GM23338 (cell line): ENCODE measurements at places on chromosomes 2 and 18.

- H3K27me3 ChIP-seq, result no peaks in the 10 kb centered on the region
- no peaks in the 10 kb centered on the region for H3K36me3 ChIP-seq
- no peak for DNase-seq
- no peak overlapping the region for H3K4me3 ChIP-seq
Measured at GRCh38 chr18:36905571-36905970, 76.6 kb downstream of the KIAA1328 start.

- H3K27me3 ChIP-seq, result no peaks in the 10 kb centered on the region
- no peak overlapping the region for H3K4me3 ChIP-seq
- no peaks in the 10 kb centered on the region for H3K36me3 ChIP-seq
- DNase-seq, result no peak
Measured at GRCh38 chr2:43269706-43270105, 43.3 kb upstream of the ZFP36L2 start.

- H3K36me3 ChIP-seq, result no peaks in the 10 kb centered on the region
- no peaks in the 10 kb centered on the region for H3K27me3 ChIP-seq
- H3K4me1 ChIP-seq, result no peaks in the 10 kb centered on the region
- no peak overlapping the region for H3K27ac ChIP-seq
- no peak overlapping the region for H3K4me3 ChIP-seq
Measured at GRCh38 chr2:36606925-36607324, 9.0 kb upstream of the FEZ2 start.

DNA sequence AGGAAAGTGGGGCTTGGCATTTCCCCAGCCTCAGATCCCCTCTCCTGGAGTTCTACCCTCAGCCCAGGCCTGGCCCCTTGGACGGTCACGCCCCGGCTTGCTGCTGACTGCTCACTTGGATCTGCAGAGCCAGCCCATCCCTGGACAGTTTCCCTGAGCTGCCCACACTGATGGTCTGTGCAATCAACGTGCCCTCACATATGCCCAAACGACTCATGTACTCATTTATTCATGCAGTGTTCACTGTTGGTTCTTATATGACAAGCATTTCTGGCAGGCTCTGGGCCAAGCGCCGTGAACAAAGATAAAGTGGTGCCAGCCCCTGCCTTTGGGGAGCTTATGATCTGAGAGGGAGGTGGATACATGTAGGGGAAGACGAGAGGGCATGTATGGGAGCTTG is 20.3 kb upstream of the GLI2 start:
- no peak overlapping the region for H3K4me3 ChIP-seq
- H3K27ac ChIP-seq, result no peak overlapping the region
- H3K36me3 ChIP-seq, result no peaks in the 10 kb centered on the region; the same call in 1 of the 2 replicates

- no peak overlapping the region for H3K27ac ChIP-seq
- H3K4me1 ChIP-seq, result peaks cover 15% of the 10 kb centered on the region
- H3K36me3 ChIP-seq, result no peaks in the 10 kb centered on the region
- no peaks in the 10 kb centered on the region for H3K27me3 ChIP-seq
Measured at GRCh38 chr2:29719639-29720038, 201.7 kb downstream of the ALK start.

DNA sequence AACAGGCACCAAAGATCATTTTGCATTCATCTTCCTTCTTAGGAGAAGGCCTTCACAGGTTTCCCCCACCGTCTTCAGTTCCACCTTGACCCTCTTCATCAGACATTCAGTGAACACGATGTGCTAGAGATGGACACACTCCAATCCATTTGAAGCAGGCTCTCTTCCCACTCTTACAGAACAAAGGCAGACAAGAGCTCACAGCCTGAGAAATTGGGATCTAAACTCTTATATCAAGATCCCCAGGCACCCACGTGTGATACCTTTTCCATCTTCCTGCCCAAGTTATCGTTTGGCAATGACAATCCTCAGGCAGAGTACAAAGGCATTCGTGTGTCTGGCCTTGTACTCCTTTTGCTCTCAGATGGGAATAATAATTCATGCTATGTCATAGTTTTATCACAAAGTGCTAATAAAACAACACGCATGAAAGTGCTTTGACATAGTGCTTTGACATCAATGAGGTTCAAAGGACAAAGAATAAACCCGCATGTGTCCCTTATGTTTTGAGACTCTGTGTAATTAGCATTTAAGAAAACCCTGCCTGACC is 369.3 kb upstream of the KLHL29 start:
- peaks cover 6% of the 10 kb centered on the region; the same call in 1 of the 2 replicates for H3K4me1 ChIP-seq
- H3K4me3 ChIP-seq, result no peak overlapping the region
- no peaks in the 10 kb centered on the region for H3K36me3 ChIP-seq
- DNase-seq, result no peak

DNA sequence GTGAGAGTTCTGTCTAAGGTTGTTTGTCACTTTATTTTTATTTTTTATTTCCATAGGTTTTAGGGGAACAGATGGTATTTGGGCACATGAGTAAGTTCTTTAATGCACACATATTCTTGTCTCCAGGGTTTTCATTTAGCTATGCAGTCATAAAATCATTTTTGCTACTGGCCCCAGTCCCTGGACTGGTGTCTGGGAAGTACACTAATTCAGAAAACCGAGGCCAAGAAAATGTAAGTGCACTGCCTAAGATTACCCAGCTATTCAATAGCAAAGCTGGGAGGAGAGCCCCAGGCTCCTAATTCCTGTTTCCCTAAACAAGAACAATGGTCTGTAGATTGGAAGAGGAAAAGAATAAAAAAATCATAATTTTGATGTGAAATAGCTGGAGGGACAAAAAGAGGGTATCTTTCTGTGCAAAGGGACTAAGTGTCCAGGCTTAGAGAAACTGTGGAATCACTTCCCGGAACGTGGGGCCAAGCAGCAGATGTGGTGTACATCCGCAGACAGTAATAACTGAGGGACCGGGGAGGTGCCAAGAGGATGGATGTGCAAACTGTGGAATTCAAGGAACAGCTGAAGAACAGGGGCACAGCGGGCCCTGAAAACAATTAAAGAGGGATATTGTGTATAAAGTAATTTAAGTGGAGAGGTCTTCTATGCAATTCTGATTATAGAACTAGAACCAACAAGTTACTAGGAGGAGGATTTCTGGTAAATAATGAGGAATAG is 236.3 kb downstream of the ACKR3 start:
- no peak overlapping the region for H3K27ac ChIP-seq
- no peaks in the 10 kb centered on the region for H3K27me3 ChIP-seq
- no peak overlapping the region for H3K4me3 ChIP-seq
- H3K4me1 ChIP-seq, result no peaks in the 10 kb centered on the region
- H3K36me3 ChIP-seq, result no peaks in the 10 kb centered on the region
- DNase-seq, result no peak

GRCh38 chr2:190948671-190949070 is 65.3 kb downstream of the STAT1 start:
- no peaks in the 10 kb centered on the region for H3K27me3 ChIP-seq
- H3K4me1 ChIP-seq, result peaks cover 9% of the 10 kb centered on the region; the same call in 1 of the 2 replicates
- H3K36me3 ChIP-seq, result no peaks in the 10 kb centered on the region
- DNase-seq, result no peak
- no peak overlapping the region for H3K4me3 ChIP-seq

DNA sequence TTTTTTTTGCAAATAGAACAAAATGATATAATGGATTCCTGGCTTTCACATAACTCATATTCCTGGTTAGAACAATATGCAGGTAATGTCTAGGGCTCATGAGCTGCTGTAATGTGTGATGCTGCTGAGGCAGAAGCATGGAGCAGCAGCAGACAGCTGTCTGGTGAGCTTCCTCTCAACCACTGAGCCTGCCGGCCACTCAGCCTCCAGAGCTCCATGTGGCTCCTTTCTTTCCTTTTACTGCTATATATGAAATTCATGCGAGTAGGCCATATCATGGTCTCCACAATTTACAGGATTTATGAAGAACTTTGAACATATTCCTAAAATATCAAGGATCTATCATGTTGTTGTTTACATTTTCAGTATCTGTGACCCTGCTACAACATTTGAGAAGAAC is 120.9 kb downstream of the MEP1B start:
- DNase-seq, result no peak
- no peaks in the 10 kb centered on the region for H3K36me3 ChIP-seq
- no peak overlapping the region for H3K4me3 ChIP-seq
- no peaks in the 10 kb centered on the region for H3K27me3 ChIP-seq

GRCh38 chr2:239086325-239087020 is 238.6 kb downstream of the TWIST2 start:
- H3K36me3 ChIP-seq, result no peaks in the 10 kb centered on the region
- no peaks in the 10 kb centered on the region for H3K4me1 ChIP-seq
- no peak overlapping the region for H3K4me3 ChIP-seq
- no peaks in the 10 kb centered on the region for H3K27me3 ChIP-seq
- DNase-seq, result no peak

- H3K4me1 ChIP-seq, result peaks cover 11% of the 10 kb centered on the region
- DNase-seq, result no peak
- H3K27me3 ChIP-seq, result no peaks in the 10 kb centered on the region
- H3K27ac ChIP-seq, result peak overlapping the region; percentile 32; the same call in 1 of the 2 replicates
- no peak overlapping the region for H3K4me3 ChIP-seq
Measured at GRCh38 chr18:26922313-26922712, 56.8 kb upstream of the AQP4 start.
